ENCODE measurements at places on chromosomes 12 and 14.

DNA sequence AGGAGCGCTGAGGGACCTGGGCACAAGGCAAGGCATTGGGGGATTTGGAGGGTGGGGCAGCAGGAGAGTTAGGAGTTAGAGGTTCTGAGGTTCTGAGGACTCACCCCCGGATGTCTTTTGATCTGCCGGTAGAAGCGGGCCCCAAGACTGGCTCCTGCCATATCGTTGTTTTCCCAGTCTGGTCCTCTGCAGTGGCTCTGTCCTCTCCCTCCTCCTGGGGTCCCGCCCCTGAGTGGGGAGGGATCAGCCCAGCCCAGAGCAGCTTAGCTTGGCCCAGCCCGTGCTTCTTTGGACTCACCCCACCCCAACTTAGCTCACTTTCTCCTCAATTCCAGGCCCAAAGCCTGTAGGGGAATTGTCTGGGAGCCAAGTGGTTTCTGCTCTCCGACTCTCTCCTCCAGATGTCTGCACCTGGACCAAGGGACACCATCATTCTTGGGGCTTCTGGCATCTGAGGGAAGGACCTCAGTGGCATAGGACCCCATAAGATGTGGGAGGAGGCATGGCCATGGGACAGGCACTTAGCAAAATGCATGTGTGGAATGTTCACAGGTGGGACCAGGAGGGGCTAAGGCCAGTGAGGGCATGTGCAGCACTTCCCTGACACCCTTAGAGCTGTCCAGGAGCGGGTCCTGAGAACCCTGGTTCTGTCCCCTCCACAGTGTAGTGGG lies 7.5 kb downstream of the SHMT2 start:
- peaks cover 49% of the 10 kb centered on the region for H3K4me1 ChIP-seq
- peaks cover 36% of the 10 kb centered on the region for H3K27me3 ChIP-seq
- peak overlapping the region; percentile 74 for H3K4me3 ChIP-seq
- no peak for DNase-seq

DNA sequence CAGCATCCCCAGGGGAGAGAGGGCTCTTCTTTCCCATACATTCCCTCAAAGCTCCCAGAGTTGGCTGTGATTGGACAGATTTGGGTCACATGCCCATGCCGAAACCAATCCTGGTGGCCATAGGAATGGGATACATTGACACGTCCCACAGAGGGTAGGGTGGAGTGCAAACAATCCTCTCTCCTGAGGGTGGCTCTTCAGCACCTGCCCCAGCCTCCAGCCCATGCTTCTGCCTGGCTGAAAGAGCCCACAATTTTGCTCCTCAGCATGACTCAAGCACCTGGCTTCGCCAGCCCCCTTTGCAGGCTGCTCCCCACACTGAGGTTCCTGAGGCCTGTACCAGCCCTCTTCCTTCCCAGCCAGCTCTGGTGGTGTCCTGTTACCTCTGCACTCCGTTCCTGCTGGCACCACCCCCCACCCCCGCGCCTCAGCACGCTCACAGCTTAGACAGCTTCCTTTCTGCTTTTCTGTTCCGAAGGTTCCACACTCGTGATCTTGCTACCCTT lies 71.7 kb downstream of the CCDC92 start:
- H3K27ac ChIP-seq: no peak overlapping the region
- DNase-seq: no peak
- H3K4me1 ChIP-seq: peaks cover 7% of the 10 kb centered on the region
- peaks cover 6% of the 10 kb centered on the region for H3K27me3 ChIP-seq

DNA sequence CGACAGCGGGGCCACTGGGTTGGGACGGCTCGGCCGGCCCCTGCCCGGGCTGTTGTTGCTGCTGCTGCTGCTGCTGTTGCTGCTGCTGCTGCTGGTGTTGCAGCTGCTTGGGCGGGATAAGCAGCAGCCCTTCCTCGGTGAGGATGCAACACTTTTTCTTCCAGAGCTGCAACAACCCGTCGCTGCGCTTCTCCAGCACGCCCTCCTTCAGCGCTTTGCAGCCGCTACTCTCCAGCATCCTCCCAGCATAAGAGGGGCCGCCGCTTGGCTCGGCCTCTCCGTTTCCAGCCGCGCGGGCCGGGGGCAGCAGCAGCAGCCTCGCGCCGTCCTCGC lies 529 bp downstream of the PHLDA1 start:
- H3K4me1 ChIP-seq: peaks cover 50% of the 10 kb centered on the region
- H3K27ac ChIP-seq: peak overlapping the region; percentile 97
- no peak for DNase-seq
- peak overlapping the region; percentile 98 for H3K4me3 ChIP-seq
- peaks cover 3% of the 10 kb centered on the region for H3K27me3 ChIP-seq

DNA sequence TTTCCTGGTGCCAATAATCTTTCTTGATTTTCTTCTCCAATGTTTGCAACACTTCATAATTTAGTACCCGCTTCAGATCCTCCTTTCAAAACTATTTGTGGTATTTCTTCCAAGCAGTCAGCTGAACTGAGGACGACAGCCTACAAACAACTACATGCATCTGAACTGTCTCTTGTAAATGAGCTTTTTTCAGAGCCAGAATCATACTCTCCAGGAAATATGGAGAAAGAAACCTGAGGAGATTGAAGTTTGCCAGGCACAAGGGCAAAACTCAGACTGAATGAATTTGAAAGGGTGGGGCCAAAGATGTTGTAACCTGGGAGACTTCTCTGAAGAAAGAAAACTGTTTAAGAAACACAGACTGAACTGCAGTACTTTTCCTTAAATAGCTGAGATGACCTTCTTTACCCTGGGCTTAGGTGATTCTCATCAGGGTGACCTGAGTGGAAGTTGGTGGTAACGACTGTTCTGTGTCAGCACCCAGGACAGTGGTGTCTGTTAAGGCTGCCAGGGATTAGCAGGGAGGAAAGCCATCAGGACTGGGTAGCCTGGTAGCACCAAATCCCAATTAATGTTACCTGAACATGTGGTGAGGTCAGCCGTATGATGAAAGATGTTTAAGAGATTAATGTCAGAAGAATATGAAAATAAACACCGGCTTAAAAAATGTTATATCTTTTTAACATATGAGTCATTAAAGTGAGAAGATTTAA lies 95.0 kb downstream of the TGFB3 start:
- peaks cover 2% of the 10 kb centered on the region for H3K36me3 ChIP-seq
- DNase-seq: no peak
- no peak overlapping the region for H3K4me3 ChIP-seq
- H3K27me3 ChIP-seq: no peaks in the 10 kb centered on the region
- H3K27ac ChIP-seq: no peak overlapping the region

DNA sequence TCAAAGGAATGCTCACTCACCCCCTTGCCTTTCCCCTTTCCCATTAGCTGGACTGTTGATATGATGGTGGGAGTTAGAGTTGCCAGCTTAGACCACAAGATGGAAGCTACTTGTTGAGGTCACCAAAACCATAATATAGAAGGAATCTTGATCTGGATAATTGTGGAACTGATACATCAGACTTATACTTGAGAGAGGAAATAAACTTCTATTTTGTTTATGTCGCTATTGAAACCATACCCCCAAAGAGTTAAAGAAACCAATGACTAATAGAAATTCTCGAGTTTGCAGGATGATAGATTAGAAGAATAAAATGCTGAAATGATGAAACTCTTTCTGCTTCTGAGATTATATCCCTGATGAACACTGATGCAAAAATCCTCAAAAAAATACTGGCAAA lies 37.9 kb downstream of the TDG start:
- no peaks in the 10 kb centered on the region for H3K4me1 ChIP-seq
- no peak overlapping the region for H3K27ac ChIP-seq
- H3K4me3 ChIP-seq: no peak overlapping the region
- peaks cover 52% of the 10 kb centered on the region for H3K27me3 ChIP-seq
- no peak for DNase-seq

- H3K4me3 ChIP-seq: peak overlapping the region; percentile 27
- H3K4me1 ChIP-seq: peaks cover 7% of the 10 kb centered on the region
- H3K27me3 ChIP-seq: no peaks in the 10 kb centered on the region
- DNase-seq: peak; percentile 46
These were observed 21.6 kb downstream of the SPATS2 start for GRCh38 chr12:49388682-49389386.

GRCh38 chr14:72528059-72528862 lies 365.6 kb downstream of the DPF3 start:
- H3K27ac ChIP-seq: no peak overlapping the region
- H3K27me3 ChIP-seq: peaks cover 62% of the 10 kb centered on the region
- DNase-seq: no peak
- peaks cover 9% of the 10 kb centered on the region for H3K36me3 ChIP-seq
- H3K4me3 ChIP-seq: no peak overlapping the region

DNA sequence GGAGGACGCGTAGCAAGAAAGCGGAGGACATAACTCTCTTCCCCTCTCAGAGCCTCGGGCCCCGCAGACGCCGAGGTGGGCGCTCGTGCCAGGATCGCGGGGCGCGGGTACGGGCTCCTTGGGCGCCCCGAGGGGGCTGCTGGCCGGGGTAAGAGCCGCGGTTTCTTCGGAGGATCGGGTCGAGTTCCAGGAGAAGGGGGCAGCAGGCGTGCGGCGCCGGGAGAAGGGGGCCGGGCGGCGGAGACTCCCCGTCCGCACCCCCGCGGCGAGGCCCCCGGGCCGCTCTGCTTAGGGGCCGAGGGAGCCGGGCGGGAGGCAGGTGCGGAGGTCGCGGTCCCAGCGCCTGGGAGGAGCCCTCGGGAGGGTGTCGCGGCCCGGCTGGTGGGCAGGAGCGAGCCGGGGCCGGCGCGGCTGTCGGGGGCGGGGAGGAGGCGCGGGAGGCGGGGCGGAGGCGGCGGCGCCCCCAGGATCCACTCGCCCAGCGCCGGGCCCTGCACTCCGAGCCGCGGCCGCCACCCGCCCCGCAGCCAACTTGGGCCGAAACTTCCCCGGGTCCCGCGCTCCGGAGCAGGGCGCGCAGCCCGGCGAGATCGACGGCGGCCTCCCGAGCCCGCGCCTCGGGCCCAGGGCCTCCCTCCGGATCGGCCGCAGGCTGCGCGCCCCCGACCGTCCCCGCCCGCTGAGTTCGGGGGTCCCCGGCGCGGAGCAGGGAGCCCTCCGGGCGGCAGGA lies 64.4 kb downstream of the FBXL14 start:
- H3K36me3 ChIP-seq: peaks cover 2% of the 10 kb centered on the region
- no peak for DNase-seq
- peaks cover 33% of the 10 kb centered on the region for H3K4me1 ChIP-seq
- no peak overlapping the region for H3K27ac ChIP-seq

- H3K27ac ChIP-seq: no peak overlapping the region
- no peaks in the 10 kb centered on the region for H3K36me3 ChIP-seq
- H3K4me1 ChIP-seq: peaks cover 30% of the 10 kb centered on the region
- H3K27me3 ChIP-seq: no peaks in the 10 kb centered on the region
These were observed 15.7 kb upstream of the NFKBIA start for GRCh38 chr14:35420036-35420811.

GRCh38 chr14:22583994-22584393 lies 5.0 kb downstream of the DAD1 start:
- no peak for DNase-seq
- peaks cover 62% of the 10 kb centered on the region for H3K4me1 ChIP-seq
- peak overlapping the region; percentile 23 for H3K4me3 ChIP-seq
- H3K27me3 ChIP-seq: peaks cover under 1% of the 10 kb centered on the region

GRCh38 chr14:28565345-28565744 lies 201.2 kb upstream of the FOXG1 start:
- no peaks in the 10 kb centered on the region for H3K4me1 ChIP-seq
- DNase-seq: no peak
- no peaks in the 10 kb centered on the region for H3K36me3 ChIP-seq
- H3K27me3 ChIP-seq: no peaks in the 10 kb centered on the region

- H3K4me3 ChIP-seq: no peak within 1 kb of the TSS
- no peaks in the 10 kb centered on the region for H3K36me3 ChIP-seq
- peaks cover 14% of the 10 kb centered on the region for H3K4me1 ChIP-seq
- no peak for DNase-seq
- H3K27me3 ChIP-seq: peaks cover 40% of the 10 kb centered on the region
- no peak within 1 kb of the TSS for H3K27ac ChIP-seq
These were observed at the start of gene KRT72 for GRCh38 chr12:52600941-52601481. KRT72 (minus strand) TSS chr12:52601463; CDS start chr12:52601452, 11 bp downstream.

DNA sequence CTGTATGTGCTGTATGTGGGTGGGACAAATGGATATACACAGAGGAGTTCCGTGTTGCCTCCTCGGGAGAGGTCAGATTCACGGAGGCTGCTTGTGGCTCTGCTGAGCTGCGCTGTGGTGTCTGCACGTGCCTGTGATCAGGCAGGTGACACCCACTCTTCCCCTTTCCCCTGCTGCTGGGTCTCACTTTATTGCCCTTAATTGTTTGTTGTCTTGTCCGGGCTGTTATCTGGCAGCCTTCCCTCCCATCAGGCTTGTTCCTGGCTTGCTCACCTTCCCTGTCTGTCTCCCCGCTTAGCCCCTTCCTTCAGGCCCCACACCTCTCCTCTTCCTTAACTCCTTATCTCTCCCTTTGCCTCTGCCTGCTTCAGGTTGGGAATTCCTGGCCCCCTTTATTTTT lies 13.5 kb downstream of the WNT5B start:
- DNase-seq: no peak
- peaks cover 8% of the 10 kb centered on the region for H3K4me1 ChIP-seq
- H3K27me3 ChIP-seq: peaks cover 2% of the 10 kb centered on the region
- H3K36me3 ChIP-seq: no peaks in the 10 kb centered on the region
- no peak overlapping the region for H3K27ac ChIP-seq
- H3K4me3 ChIP-seq: no peak overlapping the region

GRCh38 chr14:63656194-63656593 lies 14.5 kb upstream of the WDR89 start:
- H3K4me1 ChIP-seq: peaks cover 3% of the 10 kb centered on the region
- DNase-seq: no peak
- no peak overlapping the region for H3K4me3 ChIP-seq
- peaks cover 5% of the 10 kb centered on the region for H3K36me3 ChIP-seq
- H3K27me3 ChIP-seq: no peaks in the 10 kb centered on the region
- H3K27ac ChIP-seq: no peak overlapping the region

DNA sequence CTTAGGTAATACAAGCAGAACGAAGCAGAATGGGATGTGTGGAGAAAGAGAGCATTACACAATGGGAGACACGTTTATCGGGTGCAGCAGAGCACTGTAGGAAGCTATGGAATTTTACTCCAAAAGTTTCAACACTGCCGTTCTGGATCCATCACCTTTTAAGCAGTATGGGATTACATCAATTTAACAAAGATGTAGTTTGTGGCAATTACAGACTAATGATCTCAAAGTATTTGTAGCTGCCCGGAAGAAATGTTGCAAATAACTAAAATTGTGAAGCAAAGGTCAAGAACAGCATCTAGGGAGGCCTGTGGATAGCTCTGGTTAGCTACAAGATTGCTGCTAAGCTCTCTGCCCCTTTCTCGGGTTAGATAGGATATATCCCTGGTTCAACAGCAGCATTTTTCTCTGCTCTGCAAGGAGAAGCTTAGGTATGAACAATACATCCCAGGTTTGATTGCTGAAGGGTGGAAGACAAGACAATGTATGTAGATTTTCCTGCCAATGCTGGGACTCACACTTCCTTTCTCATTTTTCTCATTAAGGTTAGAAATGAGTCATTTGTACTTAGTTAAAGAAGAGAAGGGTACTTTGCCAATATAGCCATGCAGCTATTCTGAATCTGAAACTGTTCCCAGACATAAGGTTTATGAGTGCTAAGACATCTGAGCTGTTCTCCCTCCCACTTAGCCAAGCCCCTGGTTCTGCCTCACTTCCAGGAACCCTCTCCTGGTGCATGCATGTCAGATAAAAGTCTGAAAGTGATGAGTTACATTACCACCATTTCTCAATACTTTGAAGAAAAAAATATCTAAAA lies 75.0 kb upstream of the HIF1A start:
- no peaks in the 10 kb centered on the region for H3K36me3 ChIP-seq
- DNase-seq: peak; percentile 72
- H3K27me3 ChIP-seq: peaks cover 3% of the 10 kb centered on the region
- H3K4me1 ChIP-seq: peaks cover 31% of the 10 kb centered on the region

- peaks cover 39% of the 10 kb centered on the region for H3K4me1 ChIP-seq
- no peaks in the 10 kb centered on the region for H3K27me3 ChIP-seq
- DNase-seq: no peak
- H3K36me3 ChIP-seq: peaks cover 43% of the 10 kb centered on the region
- peak overlapping the region; percentile 94 for H3K27ac ChIP-seq
These were observed 773 bp downstream of the GMPR2 start for GRCh38 chr14:24233538-24233866.
